NCI-H460 (cell line): ENCODE measurements at places on chromosomes 7 and 10. TPM values are rescaled to one million over a fixed set of nuclear protein-coding genes. Genes with fewer than 3 reads are reported as not detected.
A peak's percentile ranks its signal among the peaks of the same experiment; 100 is the strongest.

- no peak for DNase-seq
These were observed 105.6 kb downstream of the APBB1IP start for GRCh38 chr10:26543567-26544306.

DNA sequence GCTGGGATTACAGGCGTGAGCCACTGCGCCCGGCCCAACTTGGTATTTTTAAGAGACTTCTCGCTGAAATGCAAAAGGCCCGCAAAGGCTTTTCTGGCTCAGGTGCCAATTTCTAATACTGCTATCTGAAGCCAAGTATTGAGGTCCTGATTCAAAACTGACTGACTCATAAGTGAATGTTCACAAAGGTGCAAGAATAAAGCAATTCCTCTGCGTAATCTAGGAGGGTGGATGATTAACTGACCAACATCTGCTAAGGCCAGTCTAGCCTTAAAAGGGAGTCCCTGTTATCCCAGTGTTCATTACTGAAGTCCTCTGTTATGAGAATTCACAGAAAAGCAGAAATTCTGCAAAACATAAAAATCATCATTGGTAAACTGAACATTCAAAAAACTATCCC, 111.4 kb downstream of the SRPK2 start:
- no peak for DNase-seq

CLRN3 gene
- total RNA-seq = not detected in 2 replicates

- DNase-seq = no peak
These were observed 115.3 kb downstream of the PLPP4 start for GRCh38 chr10:120572307-120572706.

- peak; percentile 59 for DNase-seq
These were observed 7.1 kb upstream of the SEMA3E start for GRCh38 chr7:83655951-83656556.

GRCh38 chr10:119455609-119456434, 86.7 kb downstream of the RGS10 start:
- DNase-seq = no peak

DNA sequence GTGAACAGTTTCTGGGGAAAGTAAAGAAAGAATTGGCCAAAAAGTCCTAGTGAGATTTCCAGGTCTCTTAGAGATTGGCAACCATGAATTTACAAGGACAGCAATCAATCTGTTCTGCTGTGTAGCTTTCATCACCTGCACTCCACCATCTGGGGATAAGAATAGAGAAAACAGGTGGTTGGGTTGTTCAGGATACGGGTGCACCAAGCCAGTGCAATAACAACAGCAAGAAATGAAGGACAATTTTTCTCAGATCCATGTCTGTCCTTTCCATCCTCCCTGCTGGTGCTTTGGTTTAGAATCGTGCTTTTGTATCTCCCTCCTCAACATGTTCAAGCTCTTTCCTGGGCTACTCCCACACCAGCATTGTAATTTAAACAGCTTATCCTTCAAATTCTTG, 787.7 kb downstream of the GRID1 start:
- DNase-seq = no peak

CTTNBP2 gene
- total RNA-seq = 0.23 and 0.94 TPM in 2 replicates

GRCh38 chr10:129614341-129614740, 147.3 kb downstream of the MGMT start:
- DNase-seq = no peak

SLC39A12 gene
- total RNA-seq = not detected in 2 replicates

DNA sequence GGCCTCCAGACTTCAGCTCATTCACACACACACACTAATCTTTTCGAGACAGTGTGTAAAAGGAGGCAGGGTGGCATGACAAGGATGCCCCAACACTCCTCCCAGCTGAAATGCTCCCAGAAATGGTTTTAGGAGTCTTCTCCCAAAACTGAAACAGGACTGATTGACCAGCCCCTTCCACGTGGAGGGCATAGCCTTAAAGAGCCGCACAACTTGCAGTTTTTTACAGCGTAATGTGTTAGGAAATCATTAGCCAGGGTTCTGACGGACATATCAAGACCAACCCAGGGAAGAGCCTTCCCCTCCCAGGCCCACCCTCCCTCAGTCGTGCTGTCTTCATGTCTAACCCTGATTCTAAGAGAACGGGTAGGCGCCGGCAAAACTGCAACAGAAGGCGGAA, 224.6 kb downstream of the TNS3 start:
- no peak for DNase-seq

PLXNA4 gene
- 0.02 TPM in 1 of 2 replicates, not detected in the other for total RNA-seq

GRCh38 chr7:95421000-95421846, 13.6 kb downstream of the PON2 start:
- DNase-seq = no peak

- DNase-seq = peak; percentile 7
These were observed 829.0 kb downstream of the TNS3 start for GRCh38 chr7:46752881-46753366.

GRCh38 chr10:49040601-49041000, 74.7 kb downstream of the VSTM4 start:
- DNase-seq = no peak

DNA sequence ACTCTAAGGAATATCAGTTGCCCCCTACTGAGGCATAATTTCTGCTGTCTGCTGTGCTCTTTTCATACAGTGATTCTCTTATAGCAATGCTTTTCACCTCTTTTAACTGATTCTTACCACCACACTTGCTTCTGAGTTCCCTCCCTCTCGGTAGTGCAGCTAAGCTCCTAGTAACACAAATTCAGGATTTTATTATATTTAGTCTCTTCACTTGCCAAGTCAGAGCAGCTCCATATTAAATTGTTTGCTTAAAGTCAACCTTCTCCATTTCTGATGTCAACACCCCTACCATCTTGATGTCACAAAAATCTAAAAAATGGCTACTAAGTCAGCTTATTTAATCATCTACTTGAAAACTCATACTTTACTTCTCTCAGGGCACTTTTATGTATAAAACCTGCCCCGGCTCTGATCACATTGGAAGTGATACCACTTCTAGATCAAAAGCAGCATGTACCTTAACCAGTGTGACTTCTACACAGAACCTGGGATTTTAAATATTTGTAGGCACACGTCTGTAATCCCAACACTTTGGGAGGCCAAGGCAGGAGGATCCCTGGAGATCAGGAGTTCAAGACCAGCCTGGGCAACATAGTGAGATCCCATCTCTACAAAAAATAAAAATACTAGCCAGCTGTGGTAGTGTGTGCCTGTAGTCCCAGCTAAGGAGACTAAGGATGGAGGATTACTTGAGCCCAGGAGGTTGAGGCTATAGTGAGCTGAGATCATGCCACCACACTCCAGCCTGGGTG, 55.3 kb downstream of the GDI2 start:
- no peak for DNase-seq

EPDR1 gene
- 103 and 109 TPM in 2 replicates for total RNA-seq

MYO1G gene
- 0.07 TPM in 1 of 2 replicates, not detected in the other for total RNA-seq

GRCh38 chr10:110812583-110812982, 59.1 kb upstream of the PDCD4 start:
- no peak for DNase-seq

MYH16 gene
- total RNA-seq = not detected in 2 replicates

CEP55 gene
- total RNA-seq = 71.8 and 76.0 TPM in 2 replicates

GRCh38 chr10:51313251-51313650, 239.0 kb downstream of the PRKG1 start:
- DNase-seq = no peak

- DNase-seq = no peak
These were observed 1042.9 kb downstream of the GATA3 start for GRCh38 chr10:9097206-9097990.

CLCN1 gene
- total RNA-seq = 0.07 TPM in 1 of 2 replicates, not detected in the other

MMRN2 gene
- 0.37 and 0.40 TPM in 2 replicates for total RNA-seq

DNA sequence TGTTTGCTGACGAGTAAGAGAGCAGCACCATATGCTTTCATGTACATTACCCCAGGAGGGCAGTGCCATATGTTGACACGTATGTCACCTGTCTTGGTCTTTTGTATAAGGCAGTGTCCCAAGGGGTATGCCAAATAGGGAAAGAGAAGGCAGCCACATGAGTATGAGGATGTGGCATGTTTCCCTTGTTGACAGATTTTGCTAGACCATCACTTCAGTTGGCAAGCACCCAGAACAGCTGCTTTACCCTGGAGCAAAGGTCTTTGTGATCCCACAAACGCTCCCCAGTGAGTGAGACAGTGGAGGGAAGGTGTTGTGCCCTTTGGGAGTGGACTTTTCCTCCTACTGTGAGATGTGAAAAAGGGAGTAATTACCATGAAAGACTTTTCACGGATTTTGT, 350.1 kb downstream of the ETV1 start:
- DNase-seq = no peak

DNA sequence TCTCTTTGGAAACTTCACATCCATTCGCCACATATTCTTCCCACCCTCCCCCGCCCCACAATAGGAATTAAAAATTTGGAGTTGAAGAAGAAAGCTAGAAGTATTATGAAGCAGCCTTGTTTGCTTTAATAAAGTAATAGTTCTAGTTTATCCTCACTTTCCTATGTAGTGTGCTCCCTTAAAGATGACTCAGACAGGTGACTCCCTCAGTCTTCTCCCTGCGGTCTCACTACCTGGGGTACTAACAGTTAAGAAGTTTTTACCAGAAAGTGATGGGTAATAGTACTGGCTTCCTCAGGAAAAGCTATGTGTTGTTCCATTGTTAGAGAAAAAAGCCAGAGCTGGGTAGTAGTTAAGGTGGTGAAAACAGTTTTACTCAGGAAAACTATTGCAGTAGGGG, 58.6 kb downstream of the CCNY start:
- no peak for DNase-seq

SPDYE1 gene
- total RNA-seq = not detected in 2 replicates

DNA sequence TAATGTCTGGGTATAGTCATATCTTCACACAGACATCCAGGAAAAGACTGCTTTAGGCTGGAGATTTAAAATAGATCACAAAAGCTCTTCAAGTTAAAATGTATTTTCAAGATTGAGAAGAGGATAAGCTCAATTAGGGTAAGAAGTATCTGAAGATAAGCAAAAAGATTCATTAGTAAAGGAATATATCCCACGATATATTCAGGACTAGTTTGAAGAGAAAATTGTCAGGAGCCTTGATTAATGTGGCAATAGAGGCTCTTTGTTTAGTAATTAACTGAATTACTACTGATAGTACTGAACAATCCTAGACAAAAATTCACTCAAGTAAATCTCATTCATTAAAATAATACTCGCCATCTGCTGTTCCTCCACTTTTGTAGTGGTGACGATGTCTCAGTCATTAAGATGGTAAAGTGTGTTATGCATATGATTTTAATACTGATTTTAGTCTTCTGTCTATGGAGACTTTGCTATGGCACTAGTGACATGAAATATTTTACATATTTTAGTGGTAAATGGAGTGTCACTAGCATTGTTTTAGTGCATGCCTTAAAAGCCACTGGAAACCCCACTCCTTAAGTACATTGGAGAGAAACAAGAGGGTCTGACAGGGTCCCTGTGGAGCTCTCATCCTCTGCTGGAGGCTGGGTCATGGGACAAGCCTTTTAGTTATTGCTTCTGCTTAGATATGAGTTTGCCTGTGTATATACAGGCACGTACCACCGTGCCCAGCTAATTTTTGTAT, 32.8 kb downstream of the INPP5F start:
- no peak for DNase-seq

CREB5 gene
- 20.3 and 26.1 TPM in 2 replicates for total RNA-seq

DNA sequence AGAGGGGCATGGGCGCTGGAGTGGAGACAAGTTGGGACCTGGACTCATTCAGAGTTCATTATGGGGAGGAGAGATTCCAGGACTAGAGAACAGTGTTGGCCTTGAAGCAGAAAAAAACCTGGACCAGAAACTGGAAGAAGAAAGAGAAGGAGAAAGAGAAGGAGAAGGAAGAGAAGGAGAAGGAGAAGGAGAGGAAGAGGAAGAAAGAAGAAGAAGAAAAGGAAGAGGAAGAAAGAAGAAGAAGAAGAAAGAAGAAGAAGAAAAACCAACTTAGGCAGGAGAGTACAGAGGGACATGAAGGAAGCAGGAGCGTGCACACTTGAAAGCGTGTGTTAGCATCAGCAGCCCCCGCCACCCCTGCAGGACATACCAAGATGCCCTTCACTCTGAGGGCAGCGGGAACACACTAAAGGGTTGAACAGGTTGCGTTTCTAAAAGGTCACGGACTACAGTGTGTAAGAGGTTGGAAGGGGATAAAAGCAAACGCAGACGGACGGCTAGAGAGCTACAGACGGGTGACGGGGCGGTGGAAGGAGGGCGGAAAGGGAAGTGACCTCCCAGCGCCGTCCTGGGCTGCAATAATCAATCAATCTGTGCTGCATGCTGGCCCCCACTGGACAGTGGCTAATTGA, 95.3 kb downstream of the SEC61G start:
- DNase-seq = no peak

DNA sequence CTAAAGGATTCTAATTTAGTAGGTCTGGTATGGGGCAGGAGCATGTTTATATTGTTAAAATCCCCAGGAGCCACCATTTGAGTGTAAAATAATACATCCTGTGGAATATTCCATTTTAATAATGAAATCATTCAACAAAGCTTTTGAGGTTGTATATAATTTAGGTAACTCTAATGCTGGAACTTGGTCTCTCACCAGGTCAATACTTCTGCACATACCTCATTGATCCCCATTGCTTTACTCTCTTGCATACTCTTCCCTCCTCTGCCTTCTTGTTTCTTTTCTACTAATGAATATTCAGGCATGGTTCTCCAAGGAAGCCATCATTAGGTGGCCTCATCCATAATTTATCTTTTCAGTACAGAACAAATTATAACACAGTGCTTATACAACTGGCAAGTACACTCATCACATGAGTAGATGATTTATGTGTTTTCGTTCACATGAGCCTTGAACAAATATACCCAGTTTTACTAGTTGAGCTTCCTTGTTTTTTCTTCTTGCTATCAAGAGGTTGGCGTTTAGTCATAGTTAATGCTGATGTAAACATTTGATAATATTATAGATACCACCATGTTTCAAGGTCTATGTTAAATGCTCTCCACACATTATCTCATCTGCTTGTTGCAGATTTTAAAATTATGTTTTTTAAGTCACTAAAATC, 7.2 kb downstream of the PALS2 start:
- DNase-seq = no peak

- no peak for DNase-seq
These were observed 171.1 kb downstream of the HIBADH start for GRCh38 chr7:27491534-27491933.

HOXA9 gene
- 5.1 and 7.8 TPM in 2 replicates for total RNA-seq
